Right atrium auricular region (tissue), 2 donors: ENCODE measurements at places on chromosomes 7 and 10.
A peak's percentile ranks its signal among the peaks of the same experiment; 100 is the strongest.

DNA sequence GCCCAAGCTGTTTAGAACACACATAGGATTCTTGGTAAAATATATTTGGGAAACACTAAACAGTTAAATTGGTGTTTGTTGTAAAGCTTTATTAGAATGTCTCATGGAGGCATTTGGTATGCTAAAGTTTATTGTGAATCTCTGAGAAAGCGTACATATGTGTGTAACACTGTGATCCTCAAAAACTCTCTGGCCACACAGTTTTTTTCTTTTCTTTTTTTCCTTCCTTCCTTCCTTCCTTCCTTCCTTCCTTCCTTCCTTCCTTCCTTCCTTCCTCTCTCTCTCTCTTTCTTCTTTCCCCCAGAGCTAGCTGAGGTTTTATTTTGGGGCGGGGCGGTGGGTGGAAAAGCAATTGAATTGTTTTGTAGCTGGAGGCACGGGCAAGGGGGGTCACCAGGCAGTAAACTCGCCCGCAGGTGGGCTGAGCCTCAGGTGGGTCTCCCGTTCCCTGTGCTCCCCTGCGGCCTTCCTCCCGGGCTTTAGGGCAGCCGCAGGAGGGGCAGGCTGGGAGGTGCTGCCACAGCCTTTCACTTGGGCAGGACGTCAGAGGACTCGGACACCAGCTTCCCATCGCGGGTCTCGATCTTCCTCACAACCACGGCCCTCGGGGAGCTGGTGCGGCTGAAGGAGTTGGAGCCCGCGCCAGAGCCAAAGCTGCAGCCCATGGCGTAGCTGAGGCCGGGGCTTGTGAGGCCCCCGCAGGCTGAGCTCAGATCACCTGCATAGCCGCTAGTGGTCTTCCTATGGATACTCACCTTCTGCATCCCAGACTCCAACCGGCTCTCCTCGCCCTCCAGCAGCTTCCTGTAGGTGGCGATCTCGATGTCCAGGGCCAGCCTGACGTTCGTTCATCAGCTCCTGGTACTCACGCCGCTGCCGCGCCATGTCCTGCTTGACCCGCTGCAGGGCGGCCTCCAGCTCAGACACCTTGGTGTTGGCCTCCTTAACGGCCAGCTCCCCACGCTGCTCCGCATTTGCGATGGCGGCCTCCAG, 459.0 kb downstream of the GATA3 start:
- no peak for DNase-seq

DNA sequence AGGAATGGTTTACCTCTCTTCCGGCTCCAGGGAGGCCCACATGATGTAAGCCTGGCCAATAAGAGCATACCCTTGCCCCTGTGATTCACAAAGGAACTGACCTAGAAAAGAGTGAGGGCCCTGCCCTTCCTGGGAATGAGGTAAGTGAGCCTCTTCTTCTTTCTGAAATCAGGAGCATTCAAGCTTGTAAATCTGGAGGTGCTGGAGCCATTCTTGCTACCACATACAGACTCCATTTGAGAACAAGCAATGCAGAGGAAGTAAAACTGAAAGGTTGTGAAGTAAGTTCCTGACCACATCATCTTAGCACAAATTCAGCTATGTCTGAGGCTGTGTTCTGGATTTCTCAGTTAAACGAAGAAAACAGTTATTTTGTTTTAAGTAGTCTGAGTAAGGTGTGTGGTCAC, 132.2 kb downstream of the CD36 start:
- no peak for DNase-seq

DNA sequence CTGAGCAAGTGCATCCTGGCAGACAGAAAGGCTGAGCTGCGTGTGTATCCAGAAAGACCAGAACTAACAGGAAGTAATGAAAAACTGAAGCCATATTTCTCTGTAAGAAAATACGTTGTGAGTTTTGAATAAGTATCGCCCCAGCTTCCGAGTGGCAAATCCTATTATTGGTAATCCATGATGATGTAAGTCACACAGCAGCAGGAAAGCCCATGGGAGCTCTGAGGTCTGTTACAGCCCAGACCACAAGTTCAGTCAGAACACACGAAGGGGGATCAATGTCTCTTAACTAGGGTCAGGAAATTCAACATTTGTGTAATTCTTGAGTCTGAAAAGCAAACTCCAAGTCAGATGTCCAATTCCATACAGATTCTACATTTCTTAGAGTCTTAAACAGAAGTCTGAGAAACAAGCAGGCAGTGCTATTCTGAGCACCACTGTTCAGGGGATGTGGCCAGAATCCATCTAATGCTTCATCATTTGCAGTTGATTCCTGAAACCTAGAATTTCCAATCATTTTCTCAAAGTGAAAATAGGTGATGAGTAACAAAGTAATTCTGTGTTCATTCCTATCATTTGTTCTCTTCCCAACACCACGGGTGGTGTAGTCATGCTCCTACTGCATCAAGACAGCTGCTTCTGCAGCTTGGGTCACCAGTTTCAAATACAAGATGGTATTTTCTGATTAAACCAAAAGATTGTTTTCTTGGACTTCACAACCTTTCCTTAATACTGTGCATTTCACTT, at the start of gene LRIT2:
TSS of gene LRIT2 (minus strand) at position 118 of the 747 bp plus-strand sequence. CDS start at position 94, 24 bp downstream.
- DNase-seq = no peak

- no peak for DNase-seq
Observed at GRCh38 chr10:126216632-126216961, 171.7 kb downstream of the ADAM12 start.

GRCh38 chr7:38195804-38196595, 18.0 kb downstream of the STARD3NL start:
- DNase-seq = no peak

DNA sequence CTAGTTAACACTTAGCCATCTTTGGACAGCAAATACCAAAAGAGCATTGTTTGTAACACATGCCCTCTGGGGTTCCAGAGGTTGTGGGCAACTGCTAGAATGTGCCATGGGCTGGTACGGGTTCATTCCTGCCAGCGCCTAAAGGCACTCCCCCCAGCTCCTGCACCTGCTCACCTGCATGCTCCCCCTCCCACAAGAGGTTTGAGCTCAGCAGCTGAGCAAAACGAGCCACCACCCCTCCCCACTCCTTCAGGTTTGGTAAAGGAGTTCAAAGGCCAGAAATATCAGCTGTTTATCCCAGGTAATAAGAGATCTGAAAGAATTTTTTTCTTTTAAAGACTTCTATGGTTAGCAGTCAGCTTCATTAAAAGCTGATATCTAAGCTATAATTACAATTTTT, 53.5 kb downstream of the HTR7 start:
- DNase-seq = no peak

GRCh38 chr10:124250506-124250905, 157.1 kb upstream of the CHST15 start:
- no peak for DNase-seq

DNA sequence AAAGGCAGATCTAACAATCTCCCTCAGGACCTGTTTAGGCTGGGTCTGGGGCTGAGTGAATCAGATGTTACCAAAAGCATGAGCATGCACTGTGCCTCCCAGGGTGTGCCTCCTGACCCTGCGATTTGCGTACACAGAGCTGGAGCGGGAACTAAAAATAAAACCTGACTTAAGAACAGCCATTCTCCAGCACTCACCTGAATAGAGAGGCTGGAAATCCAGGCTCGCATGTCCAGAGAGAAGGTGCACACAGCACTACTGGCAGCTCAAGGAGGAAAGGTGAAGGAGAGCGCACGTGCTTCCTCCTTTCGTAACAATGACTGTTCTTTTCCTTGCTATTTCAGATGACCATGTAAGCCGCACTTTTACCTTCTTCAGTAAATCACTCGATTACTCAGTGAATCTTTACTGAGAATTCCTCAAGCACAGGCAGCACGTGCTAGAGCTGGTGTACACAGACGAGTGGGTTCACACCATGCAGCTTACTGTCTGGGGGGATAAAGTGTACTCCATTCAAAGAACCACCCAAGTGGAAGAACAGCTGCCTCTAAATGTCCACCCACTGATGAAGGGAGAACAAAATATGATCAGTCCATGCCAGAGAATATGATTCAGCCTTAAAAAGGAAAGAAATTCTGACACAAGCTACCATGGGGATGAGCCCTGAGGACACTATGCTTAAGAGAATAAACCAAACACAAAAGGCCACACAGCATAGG, 45.6 kb downstream of the SFMBT2 start:
- no peak for DNase-seq

DNA sequence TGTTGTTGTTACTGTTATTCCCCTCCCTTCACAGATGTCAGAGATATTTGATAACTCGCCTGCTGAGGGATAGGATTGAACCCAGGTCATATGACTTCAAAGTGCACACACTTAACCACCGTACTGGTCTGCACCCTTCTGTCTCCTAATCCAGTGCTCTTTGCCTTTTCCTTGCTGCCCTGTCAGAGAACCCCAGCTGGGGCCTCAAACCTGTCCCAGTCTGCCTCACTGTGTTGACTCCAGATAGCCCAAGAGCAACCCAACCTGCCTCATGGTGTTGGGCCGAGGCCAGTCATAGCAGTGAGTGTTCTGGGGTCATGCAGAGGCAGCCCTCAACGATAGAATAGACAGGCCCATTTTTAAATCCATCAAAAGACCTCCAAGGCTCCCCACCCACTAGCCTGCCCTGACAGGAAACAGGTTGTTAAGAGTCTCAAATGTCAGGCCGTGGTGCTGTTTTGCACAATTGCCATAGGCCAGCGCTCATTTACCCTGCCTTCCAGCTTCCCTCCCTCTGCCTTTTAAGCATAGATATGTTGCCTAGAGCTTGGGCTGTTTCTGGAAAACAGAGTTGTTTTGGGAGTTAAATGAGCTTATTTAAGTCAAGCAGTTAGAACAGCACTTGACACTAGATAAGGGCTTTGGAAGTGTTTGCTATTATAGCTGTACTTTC, 37.0 kb upstream of the PDCD4 start:
- DNase-seq = peak; percentile 77

DNA sequence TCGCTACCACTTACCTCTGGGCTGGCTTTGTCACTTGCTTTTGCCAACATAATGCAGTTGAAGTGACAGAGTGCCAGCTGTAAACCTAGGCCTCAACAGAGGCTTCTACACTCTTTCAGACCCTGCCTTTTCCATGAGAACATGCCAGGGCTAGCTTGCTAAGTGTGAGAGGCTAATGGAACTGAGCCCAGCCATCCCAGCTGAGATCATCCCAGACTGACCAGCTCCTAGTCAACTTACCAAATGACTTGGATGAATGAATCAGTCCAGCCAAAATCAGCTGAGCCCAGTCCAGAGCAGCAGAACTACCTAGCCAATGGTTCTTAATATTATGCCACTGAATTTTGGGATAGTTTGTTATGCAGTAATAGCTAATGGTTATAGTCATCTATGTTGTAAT, 34.7 kb upstream of the MKLN1 start:
- peak; percentile 76 for DNase-seq

GRCh38 chr10:130714742-130715467, 578.7 kb downstream of the GLRX3 start:
- DNase-seq = no peak

DNA sequence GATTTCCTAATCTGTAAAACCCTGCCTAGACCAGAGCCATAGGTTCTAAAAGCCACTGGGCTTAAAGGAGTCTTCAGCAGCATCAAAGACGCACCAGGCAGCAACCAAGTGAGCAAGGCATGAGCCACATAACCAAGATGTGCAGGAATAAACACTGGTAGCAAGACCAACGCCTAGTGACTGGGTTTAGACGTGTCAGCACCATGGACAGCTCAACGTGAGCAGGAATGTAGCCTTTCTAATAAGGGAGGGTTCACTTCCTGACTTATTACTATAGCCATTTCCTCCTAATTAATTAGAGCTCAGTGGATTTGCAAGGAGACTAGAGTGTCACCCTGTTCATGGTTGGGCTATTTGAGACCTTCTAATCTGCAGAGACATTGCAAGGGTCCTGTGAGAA, 223.7 kb downstream of the LHFPL3 start:
- no peak for DNase-seq

DNA sequence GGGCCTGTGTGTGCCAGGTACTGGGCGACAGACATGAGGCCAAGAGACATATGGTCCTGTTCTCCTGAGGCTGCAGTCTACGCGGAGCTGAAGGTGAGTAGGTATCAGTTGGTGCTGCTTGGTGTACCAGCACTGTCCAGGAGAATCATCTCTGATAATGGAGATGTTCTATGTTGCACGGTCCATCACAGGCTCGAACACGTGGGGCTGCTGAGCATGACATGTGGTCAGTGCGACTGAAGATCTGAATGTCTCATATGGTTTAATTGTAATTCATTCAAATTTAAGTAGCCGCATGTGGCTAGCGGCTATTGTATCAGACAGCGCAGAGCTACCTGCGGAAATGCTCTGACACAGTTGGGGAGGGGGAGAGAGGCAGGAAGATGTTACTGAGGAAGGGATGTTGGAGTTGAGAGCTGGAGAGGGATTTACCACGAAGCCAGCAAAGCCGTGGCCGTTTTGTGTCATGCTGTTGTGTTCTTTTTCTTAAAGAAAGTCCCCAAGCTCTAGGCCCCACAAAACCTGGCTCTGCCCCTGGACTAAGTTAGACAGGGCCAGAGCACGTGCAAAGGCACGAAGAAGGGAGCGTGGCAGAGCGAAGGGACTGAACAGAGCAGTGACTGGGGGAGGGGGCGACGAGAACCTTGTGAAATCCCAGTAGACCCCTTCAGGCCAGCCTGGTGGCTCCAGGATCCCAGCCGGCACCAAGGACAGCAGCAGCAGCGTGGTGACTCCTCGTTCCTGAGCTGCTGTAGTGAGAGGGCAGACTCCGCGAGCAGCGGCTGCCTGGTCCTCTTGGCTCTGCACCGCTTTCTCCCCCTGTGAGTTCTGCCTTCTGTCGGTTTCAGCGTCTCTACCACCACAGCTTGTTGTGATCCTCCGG, 20.0 kb downstream of the SMKR1 start:
- DNase-seq = no peak

DNA sequence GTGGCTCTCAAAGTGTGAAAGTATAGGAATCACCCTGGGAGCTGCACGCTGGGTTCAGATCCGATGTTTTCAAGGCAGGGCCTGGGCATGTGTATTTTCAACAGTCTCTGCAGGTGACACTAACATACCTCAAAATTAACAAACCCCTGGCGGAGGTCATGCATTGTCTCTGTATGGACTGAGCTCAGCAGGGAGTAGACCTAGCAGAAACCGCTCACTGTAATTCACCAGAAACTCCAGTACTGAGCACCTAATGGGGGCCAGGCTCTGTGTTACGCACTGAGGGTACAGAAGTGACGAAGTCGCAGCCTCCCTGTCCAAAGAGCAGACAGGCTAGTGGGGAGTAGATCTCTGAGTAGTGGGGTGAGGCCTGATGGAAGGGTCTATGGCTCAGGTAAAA, 5.6 kb downstream of the STRA8 start:
- no peak for DNase-seq
